ENCODE measurements at places on chromosomes 2 and 18.

DNA sequence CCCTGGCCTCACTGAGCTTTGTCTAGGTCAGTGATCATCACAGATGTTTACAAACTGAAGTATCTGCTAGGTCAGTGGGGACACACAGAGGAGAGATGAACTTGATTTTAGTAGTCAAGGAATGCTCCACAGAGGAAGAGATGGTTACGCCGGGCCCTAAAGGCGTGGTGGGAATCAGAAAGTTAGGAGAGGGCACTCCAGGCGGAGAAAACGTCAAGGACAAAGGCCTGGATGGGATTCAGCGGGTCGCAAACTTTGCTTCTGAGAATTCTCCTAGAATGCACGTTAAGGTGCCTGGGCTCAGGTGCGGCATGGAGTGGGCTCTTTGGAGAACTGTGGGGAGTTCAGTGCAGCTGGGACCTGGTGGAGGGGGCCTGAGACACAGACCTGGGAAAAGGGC is 78.8 kb downstream of the TMEM17 start:
- no peak for DNase-seq

DNA sequence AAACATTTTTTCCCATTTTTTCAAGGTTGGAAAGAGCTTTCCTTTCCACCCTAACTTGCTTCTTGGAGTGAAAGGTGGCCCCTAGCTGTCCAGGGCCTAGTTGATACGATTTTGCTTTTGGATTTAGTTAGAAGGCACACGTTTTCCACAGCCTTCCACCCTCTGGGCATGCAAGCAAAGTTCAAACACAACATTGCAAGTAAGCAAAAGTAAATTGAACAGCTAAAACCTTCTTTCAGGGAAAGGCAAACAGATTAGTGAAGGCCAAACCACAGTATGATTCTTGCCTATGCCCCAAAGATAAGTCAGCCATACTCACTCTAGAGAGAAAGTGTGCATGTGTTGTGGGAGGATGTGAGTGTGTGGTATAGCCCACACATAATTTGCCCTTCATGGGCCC is 273.7 kb upstream of the KLHL29 start:
- no peak for DNase-seq

DNA sequence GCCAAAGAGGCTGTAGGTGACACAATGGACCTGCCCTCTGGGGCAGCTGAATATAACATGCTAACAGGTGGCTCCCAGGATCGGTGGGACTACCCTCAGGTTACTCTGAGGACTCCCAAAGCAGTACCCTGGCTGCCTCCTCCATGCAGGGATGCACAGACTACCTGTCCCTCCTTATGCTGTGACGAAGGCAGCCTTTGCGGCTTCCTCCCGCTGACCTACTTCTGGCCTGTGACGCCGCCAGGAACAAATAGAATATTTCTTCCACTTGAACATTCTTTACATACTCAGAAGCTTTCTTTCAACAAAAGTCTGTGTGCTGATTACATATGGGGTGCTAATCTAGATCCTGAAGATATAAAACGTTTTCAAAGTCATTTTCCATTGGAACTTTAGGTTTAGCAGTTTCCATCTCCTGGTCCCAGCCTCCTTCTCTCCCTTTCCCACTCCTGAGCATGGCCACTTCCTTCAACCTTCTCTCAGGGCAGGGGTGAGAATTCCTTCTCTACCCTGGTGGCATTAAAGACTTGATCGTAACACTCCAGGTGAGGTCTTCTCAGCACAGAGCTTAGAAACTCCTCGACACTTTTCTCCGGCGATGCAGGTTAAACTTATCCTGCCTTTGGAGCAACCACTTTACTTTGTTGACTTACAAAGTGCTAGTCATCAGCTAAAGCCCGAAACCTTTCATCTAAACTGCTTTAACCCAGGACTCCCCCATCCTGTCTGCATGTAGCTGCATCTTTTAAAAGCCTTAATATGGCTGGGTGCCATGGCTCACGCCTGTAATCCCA is 58.9 kb upstream of the STK17B start:
- no peak for DNase-seq

DNA sequence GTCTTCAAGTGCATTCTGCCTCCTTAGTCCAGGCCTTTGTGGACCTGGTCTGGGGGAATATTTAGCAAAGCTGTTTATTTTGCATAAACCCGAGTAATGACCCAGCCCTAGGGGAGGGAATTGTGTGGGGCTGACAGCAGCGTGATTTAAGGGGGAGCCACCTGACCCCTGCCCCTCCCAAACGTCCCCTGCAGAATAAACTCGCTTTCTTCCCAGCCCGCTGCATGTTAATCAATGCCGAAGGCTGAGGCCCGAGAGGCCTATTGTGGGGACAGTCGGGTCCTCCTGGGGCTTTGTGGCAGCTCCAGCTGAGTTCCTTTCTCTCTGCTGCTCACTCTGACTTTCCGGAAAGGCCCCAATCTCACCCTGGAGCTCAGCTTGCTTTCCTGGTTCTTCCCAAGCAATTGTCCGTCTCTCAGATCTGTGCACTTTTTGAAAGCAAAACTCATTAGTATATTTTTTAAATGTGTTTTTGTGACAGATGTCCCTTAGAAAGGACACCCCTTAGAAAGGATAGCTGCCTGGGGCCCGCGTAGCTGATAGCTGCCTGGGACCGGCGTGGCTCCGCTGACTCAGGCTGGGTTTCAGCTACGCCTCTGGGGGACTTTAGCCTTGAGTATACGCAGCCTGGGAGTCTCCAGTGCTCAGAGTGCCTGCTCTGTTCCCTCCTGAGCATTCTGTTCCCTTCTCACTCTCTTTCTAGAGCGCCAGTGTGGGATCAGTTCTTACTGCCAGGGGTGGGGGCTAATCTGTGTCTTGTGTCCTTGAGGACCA is 158.3 kb downstream of the GLI2 start:
- DNase-seq: no peak

DNA sequence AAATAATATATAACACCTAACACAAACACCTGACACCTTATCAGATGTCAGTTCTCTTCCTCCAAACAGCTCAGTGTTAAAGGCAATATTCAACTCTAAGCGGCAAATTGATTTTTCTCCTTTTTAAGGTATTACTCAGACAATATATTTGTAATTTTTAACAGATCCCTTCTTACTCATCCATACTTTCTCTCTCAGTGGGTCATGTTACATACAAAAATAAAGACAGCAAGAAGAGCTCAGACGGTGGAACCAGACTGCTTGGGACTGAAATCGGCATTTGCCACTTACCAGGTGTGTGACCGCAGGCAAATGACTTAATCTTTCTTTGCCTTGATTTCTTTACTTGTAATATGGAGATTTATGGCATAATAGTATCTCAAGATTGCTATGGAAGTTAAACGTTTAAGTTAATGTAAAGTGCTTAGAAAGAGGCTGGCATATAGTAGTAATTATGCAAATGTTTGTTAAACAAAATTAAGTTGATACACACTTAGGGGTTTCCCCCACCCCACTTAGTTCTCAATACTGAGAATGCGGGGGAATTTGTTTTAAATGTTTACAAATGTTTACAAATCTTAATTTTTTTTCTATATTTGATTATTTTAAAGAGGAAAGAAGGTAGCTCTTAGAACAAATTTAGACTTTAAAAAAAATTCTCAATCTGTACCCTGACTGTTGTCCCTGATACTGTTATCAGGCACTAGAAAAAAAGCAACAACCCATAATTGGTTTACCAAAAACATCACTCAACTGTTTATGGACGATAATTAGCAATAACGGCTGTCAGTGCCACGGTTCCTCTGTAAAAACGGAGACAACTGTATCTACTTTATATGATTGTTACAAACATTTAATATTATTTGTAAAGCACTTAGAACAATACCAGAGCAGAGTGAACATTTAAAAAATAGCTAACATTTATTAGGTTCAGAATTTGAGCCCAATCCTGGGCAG is 25.6 kb downstream of the MAP3K2 start:
- no peak for DNase-seq

DNA sequence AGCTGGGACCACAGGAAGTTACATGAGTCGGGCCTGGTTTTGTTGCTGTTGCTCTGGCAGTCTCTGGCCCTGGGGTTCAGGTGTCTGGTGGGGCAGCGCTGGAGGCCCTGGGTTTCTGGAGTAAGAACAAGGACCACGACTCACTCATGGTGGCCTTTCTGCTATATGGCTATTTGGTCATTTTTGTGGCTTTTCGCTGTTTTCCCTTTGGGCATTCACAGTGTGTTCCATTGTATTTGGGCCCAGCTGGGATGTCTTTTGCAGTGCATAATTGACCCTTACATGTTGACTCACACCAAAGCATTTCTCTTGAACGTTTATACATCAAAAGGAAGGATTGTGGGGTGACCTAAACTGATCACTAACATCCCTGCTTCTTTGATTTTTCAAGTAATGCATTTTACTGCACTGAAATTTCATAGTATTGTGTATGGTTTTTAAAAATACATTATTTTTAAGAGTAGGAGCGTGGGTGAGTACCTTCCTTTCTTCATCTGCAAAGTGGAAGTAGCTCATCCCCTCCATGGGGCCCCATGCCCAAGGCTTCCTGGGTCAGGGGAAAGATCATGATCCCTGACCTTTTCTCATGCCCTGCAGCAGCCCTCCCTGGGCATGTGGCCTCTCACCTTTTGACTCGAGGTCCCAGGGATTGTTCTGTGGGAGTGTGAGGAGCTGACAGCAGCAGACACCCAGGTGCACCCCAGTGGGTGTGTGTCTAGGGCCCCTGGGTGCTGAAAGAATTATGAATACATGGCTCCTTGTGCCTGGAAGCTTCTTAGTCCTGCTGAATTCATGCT is 225.5 kb downstream of the AGAP1 start:
- no peak for DNase-seq

- no peak for DNase-seq
Measured at GRCh38 chr2:200943527-200944105, 19.8 kb downstream of the ORC2 start.

DNA sequence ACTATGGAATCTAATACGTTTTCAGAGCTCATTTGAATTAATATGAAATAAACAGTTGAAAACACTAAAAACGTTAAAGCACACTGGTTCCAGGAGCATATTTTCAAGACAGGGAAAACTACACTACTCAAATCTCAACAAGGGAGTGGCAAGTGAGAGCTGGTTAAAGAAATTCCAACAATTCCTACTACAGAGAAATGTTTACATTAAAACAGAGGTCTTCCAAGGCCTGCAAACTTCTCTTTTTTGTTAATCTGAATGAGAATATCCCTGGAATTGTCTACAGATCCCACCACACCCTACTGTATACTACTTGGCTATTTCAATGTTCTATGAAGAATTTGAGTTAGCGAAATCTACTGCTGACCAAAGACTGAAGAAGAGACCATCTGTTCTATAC is 231.5 kb downstream of the ZEB2 start:
- no peak for DNase-seq

GRCh38 chr18:27144672-27145071 is 40.4 kb downstream of the CHST9 start:
- DNase-seq: no peak

GRCh38 chr2:77418537-77418936 is 103.6 kb downstream of the LRRTM4 start:
- DNase-seq: no peak

- DNase-seq: no peak
Measured at GRCh38 chr2:102032368-102033030, 40.7 kb downstream of the IL1R2 start.

GRCh38 chr2:24365051-24365450 is 4.7 kb upstream of the ITSN2 start:
- DNase-seq: peak; percentile 29

DNA sequence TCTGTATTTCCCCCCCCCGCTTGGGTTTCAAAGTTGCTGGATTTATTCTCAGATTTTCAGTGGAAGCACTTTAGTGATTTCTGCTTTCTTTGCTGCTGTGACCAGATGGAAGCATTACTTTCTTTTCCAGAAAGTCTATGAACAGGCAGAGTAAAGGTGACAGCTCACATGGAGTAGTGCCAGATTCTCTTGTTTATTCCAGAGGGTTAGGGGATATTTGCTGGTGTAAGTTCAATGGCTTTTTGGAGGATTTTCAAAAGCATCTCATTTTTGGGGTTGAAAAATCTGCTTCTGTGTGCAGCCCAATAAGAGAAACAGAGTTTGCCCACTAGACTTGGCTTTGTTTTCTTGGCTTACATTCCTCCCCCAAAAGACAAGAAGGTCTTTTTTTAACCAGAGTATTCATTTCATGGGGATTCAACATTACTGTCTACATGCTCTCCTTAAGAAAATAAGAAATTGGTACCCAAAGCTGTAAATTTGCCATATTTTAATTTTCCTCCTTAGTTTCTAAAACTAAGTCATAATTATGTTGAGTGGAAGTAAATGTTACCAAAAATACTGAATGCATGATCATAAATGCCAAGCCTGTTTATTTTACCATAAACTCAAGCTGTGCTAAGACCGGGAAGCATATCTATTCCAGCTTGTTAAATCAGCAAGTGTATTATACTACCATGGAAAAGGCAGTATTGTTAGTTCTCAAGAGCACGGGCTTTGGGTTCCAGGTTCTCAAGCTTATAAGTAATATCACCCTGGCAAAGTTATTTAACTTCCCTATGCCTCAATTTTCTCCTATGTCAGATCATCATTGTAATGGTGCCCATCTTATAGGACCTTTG is 557.2 kb downstream of the CPS1 start:
- no peak for DNase-seq

DNA sequence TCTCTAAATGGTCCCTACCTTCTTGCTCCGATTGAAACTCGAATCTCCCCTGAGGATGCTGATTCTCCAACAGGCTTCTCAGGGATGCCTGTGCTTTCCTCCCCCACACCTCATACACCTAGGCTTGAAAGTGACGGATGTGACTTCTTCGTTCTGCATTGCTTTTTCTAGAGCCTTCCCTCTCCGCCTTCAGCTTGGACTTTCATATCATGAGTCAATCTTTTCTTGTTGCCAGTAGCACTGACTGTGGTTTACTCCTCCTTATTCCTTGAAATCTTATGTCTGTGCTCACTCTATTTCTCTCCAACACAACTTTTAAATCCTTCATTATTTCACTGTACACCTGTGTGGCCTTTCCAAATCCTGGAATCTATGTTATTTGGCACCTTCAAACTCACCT is 451.4 kb downstream of the TMX3 start:
- no peak for DNase-seq

DNA sequence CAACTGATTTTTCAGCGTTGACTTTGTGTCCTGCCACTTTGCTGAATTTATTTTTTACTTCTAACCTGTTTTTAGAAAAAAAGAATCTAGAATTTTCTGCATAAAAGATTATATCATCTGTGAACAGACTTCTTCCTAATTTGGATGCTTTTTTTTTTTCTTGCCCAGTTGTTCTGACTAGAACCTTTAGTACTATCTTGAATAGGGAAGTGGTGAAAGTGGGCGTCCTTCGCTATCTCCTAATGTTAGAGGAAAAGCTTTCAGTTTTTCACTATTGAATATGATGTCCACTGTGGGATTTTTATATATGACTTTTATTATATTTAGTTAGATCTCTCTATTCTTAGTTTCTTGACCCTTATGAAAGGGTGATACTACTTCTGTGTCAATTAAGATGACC is 25.7 kb upstream of the KCNJ13 start:
- no peak for DNase-seq

DNA sequence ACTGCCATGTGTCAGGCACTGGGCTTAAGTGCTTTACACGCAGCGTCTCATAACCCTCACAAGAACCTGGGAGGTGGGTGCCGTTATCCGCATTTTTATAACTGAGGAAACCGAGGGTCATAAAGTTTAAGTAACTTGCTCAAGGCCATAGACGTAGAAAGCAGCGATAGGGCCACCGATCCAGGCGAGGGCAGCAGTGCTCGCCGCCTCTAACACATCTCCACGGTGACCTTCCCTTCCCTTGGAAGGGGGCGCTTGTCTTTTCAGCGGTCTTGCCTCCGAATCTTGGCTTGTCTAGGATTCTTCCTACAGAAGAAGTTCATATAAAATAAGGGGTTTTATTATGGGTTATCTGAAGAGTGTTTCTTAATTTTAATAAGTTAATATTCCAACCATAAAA is 186.6 kb downstream of the GBX2 start:
- no peak for DNase-seq

All from GM19239 (cell line).